ENCODE measurements at places on chromosomes 5 and 9.

GRCh38 chr9:33637881-33638280, 113.8 kb downstream of the ANKRD18B start:
- no peaks in the 10 kb centered on the region for H3K4me1 ChIP-seq
- H3K36me3 ChIP-seq = no peaks in the 10 kb centered on the region
- DNase-seq = no peak
- H3K4me3 ChIP-seq = no peak overlapping the region
- H3K27me3 ChIP-seq = peaks cover 84% of the 10 kb centered on the region

- peak; percentile 98 for DNase-seq
- peaks cover 52% of the 10 kb centered on the region for H3K4me1 ChIP-seq
- H3K27me3 ChIP-seq = no peaks in the 10 kb centered on the region
- H3K27ac ChIP-seq = peak overlapping the region; percentile 97
These were observed 121.3 kb downstream of the LHFPL2 start for GRCh38 chr5:78527054-78527859.

GRCh38 chr5:132813599-132814502, 749 bp downstream of the SOWAHA start:
- no peak overlapping the region for H3K27ac ChIP-seq
- peak; percentile 47 for DNase-seq
- H3K36me3 ChIP-seq = no peaks in the 10 kb centered on the region
- H3K4me1 ChIP-seq = peaks cover 8% of the 10 kb centered on the region
- peak overlapping the region; percentile 34 for H3K4me3 ChIP-seq

- no peaks in the 10 kb centered on the region for H3K4me1 ChIP-seq
- no peak for DNase-seq
- H3K27ac ChIP-seq = no peak overlapping the region
- H3K27me3 ChIP-seq = peaks cover 9% of the 10 kb centered on the region
- no peak overlapping the region for H3K4me3 ChIP-seq
These were observed 20.6 kb downstream of the PITX1 start for GRCh38 chr5:135013445-135013844.

- H3K27ac ChIP-seq = peak overlapping the region; percentile 85
- no peak for DNase-seq
- H3K4me3 ChIP-seq = no peak overlapping the region
- no peaks in the 10 kb centered on the region for H3K36me3 ChIP-seq
- H3K4me1 ChIP-seq = peaks cover 23% of the 10 kb centered on the region
These were observed 102.2 kb downstream of the ADAMTS12 start for GRCh38 chr5:33789567-33789957.

- H3K4me3 ChIP-seq = no peak overlapping the region
- no peaks in the 10 kb centered on the region for H3K4me1 ChIP-seq
- H3K36me3 ChIP-seq = no peaks in the 10 kb centered on the region
These were observed 113.6 kb downstream of the DEPDC1B start for GRCh38 chr5:60586307-60586901.

DNA sequence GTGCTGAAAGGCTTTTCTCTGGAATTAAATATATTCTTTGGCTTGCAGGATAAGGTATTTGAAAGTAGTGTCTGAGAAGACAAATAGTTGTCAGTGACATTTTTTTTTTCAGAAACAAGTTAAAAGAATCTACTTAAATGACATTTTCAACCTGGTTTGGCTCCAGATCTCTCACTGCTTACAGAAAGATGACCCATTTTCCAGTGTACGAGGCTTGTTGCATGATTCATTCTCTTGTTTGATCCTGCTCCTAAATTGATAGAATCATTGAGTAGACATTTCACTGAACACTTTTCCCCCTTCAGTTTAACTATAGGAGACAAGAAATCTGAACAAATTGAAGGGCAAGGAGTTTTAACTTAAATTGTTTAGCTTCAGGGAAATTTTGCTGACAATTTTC, 546.1 kb downstream of the ZNF608 start:
- H3K27ac ChIP-seq = no peak overlapping the region
- no peaks in the 10 kb centered on the region for H3K27me3 ChIP-seq
- H3K4me3 ChIP-seq = no peak overlapping the region
- H3K4me1 ChIP-seq = no peaks in the 10 kb centered on the region

GRCh38 chr5:131524431-131524830, 110.6 kb downstream of the RAPGEF6 start:
- H3K27me3 ChIP-seq = no peaks in the 10 kb centered on the region
- no peak overlapping the region for H3K27ac ChIP-seq
- peaks cover 26% of the 10 kb centered on the region for H3K4me1 ChIP-seq
- no peak overlapping the region for H3K4me3 ChIP-seq

GRCh38 chr9:61666849-61667371, 477.1 kb downstream of the SPATA31A7 start:
- no peaks in the 10 kb centered on the region for H3K4me1 ChIP-seq
- no peak overlapping the region for H3K4me3 ChIP-seq
- no peaks in the 10 kb centered on the region for H3K27me3 ChIP-seq
- no peaks in the 10 kb centered on the region for H3K36me3 ChIP-seq

- peaks cover 9% of the 10 kb centered on the region for H3K4me1 ChIP-seq
- no peaks in the 10 kb centered on the region for H3K27me3 ChIP-seq
- H3K36me3 ChIP-seq = 0 out of 2 replicates have a peak, but pooled peaks cover 5% of the 10 kb centered on the region
- H3K4me3 ChIP-seq = no peak overlapping the region
- H3K27ac ChIP-seq = no peak overlapping the region
- DNase-seq = no peak
These were observed 10.4 kb upstream of the CEL start for GRCh38 chr9:133051281-133051900.

DNA sequence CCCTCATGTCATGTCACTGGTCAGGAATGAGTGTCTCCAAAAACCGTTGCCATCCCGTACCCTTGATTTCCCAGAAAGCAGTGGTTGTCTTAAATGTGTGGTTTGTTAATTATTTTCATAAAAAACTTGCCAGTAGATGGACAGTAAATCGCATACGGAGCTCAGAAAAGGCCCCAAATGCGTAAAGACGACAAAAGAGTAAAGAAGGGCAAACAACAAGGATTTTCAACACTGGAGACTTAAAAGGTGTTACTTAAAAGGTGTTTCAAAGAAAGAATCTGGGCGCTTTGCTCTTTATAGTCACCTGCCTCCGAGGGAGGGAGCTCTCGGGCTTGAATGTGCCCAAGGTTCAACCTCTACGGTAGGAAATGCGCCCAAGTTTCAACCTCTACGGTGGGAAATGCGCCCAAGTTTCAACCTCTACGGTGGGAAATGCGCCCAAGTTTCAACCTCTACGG, 734 bp downstream of the KIF27 start:
- no peaks in the 10 kb centered on the region for H3K27me3 ChIP-seq
- H3K27ac ChIP-seq = peak overlapping the region; percentile 77
- no peaks in the 10 kb centered on the region for H3K36me3 ChIP-seq
- H3K4me1 ChIP-seq = 0 out of 2 replicates have a peak, but pooled peaks cover 4% of the 10 kb centered on the region

DNA sequence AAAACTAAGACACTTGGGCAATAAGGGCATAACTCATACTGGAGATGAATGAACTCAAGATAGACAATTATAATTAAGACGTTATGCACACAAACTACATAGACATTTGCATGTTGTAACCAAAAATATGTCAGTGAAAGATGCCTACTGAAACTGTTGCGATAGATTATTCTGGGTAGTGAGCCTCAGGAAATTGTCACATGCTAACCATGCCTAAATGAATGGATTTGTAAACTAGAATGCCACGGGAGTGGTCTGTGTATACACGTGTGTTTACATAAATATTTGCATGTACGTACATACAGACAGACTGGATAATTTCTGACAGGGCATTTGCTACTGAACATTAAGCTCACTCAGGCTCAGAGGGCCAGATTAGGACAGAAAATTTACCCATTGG, 1.2 kb downstream of the NIPSNAP3B start:
- no peak for DNase-seq
- H3K36me3 ChIP-seq = peaks cover 8% of the 10 kb centered on the region
- no peaks in the 10 kb centered on the region for H3K27me3 ChIP-seq
- H3K4me1 ChIP-seq = no peaks in the 10 kb centered on the region

GRCh38 chr5:173792781-173793547, 95.2 kb upstream of the CPEB4 start:
- DNase-seq = no peak
- no peak overlapping the region for H3K4me3 ChIP-seq
- H3K36me3 ChIP-seq = no peaks in the 10 kb centered on the region
- no peaks in the 10 kb centered on the region for H3K27me3 ChIP-seq
- H3K4me1 ChIP-seq = peaks cover 16% of the 10 kb centered on the region

GRCh38 chr5:128083811-128084227, 253 bp downstream of the SLC12A2 start:
- H3K4me1 ChIP-seq = peaks cover 25% of the 10 kb centered on the region
- peak overlapping the region; percentile 88 for H3K4me3 ChIP-seq
- H3K27me3 ChIP-seq = no peaks in the 10 kb centered on the region
- H3K36me3 ChIP-seq = no peaks in the 10 kb centered on the region

DNA sequence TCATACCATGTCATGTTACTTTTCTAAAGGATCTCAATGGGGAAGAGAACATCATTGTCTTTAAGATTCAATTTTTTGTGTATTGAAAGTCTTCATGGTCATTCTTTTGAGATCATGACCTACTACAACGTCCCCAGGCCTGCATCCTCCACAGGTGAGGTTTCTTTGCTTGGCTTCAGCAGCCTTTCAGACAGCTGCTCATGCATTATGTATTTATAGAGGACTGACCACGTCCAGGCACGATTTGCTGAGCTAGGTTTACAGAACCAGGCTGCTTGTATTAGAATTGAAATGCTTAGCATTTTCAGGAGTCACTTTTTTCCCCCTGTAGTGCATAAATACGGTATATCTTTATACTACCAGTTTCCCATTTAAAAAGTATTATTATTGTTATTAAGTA, 70.4 kb downstream of the LIX1 start:
- peaks cover 5% of the 10 kb centered on the region for H3K4me1 ChIP-seq
- H3K27ac ChIP-seq = no peak overlapping the region
- DNase-seq = no peak
- no peaks in the 10 kb centered on the region for H3K36me3 ChIP-seq
- H3K4me3 ChIP-seq = no peak overlapping the region

DNA sequence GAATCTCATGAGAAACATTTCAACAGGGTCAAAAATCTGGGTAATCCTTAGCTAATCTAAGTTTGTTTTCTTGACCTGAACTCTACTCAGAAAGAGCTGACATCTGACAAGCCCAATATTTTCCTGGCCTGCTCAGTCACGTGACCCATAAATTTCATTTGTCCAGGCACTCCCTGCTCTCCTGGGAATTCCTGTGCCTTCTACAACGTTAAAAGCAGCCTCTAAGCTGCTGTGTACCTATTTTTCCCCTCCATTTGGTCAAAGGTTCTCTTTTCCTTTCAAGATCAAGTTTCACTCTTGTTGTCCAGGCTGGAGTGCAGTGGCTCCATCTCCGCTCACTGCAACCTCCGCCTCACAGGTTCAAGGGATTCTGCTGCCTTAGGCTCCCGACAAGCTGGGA, 148.8 kb upstream of the ABCA1 start:
- no peak overlapping the region for H3K27ac ChIP-seq
- H3K4me3 ChIP-seq = no peak overlapping the region
- H3K36me3 ChIP-seq = no peaks in the 10 kb centered on the region
- no peak for DNase-seq
- no peaks in the 10 kb centered on the region for H3K27me3 ChIP-seq
- H3K4me1 ChIP-seq = peaks cover 6% of the 10 kb centered on the region

DNA sequence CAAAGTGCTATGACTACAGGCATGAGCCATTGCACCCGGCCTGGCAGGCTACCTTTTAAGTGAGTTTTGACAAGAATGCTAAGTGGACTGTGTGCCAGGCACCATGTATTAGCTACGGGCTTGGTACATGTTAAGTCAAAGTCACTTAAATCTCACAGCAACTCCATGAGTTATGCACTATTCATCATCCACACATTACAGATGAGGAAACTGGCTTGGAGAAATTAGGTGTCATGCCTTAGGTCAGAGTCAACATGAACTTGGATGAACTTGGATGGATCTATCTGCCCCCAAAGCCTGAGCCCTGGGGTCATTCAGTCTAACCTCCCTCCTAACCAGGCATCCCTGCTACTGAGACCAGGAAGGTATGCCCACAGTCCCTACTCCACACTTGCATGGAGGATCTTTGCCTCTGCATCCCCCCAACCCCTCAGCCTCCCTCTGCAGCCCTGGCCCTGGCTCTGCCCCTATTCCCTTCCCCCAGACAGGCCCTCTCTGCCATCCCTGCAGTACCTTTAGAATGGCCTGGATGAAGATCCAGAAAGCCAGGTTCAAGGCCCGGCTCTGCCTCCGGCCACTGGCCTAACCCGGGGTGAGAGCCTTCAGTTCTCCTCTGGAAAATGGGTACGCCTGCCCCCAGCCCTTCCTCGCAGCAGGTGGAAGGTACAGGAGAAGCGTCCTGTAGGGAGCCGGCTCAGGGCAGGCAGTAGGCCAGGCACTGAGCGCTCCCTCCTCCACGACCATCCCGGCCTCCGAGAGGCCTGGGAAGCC, 685 bp upstream of the ADGRD2 start:
- DNase-seq = no peak
- no peak overlapping the region for H3K4me3 ChIP-seq
- H3K27me3 ChIP-seq = peaks cover 18% of the 10 kb centered on the region
- 0 out of 2 replicates have a peak, but pooled peaks cover 7% of the 10 kb centered on the region for H3K4me1 ChIP-seq

DNA sequence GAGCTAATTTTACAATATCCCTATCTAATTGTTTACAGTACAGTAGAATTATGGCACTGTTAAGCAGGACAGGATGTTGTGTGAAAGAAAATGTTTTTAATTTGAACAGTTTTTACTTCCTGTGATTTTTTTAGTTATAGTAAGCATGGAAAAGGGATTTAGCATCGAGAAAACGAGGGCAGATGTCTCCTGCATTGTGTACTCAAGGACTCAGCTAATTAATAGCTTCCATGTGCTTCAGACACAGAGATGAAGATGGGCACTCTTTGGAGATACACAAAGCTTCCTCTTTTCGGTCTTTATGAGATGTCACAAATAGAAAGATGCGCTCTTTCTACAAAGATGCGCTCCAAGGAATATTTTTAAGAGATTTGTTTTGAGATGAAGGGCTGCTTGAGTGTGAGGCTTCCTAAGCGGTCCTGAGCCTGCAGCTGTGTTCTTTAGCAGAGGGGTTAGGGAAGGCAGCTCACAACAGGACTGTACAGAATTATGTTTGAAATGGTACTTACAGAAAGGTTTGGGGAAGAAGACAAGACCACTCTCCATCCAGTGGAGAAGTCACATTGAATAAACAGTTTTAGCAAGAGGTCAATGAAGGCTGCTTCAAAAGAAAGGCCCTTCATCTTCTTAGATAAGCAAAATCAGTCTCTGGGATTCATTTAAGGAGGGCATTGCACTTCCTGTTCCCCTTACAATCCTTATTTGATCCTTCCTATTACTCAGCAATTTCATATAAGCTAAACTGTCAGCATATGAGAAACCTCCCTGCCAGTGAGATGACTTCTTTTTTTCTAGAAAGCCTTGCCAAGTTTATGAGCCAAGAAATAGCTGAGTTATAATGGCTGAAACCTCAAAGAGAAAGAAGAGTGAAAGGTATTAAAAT, 311.5 kb downstream of the EFNA5 start:
- H3K27me3 ChIP-seq = no peaks in the 10 kb centered on the region
- DNase-seq = peak; percentile 17
- no peak overlapping the region for H3K4me3 ChIP-seq
- no peaks in the 10 kb centered on the region for H3K36me3 ChIP-seq
- no peaks in the 10 kb centered on the region for H3K4me1 ChIP-seq

- H3K27ac ChIP-seq = no peak overlapping the region
- peak; percentile 70 for DNase-seq
- H3K4me1 ChIP-seq = no peaks in the 10 kb centered on the region
These were observed 145.4 kb upstream of the RAD23B start for GRCh38 chr9:107137495-107138202.
